ENCODE measurements at places on chromosomes 4 and X. TPM values are rescaled to one million over a fixed set of nuclear protein-coding genes. Genes with fewer than 3 reads are reported as not detected.

- H3K4me3 ChIP-seq: no peak overlapping the region
- DNase-seq: no peak
- H3K27ac ChIP-seq: no peak overlapping the region
- H3K4me1 ChIP-seq: no peaks in the 10 kb centered on the region
These were observed 23.3 kb downstream of the AMER1 start for GRCh38 chrX:64182208-64182607.

- DNase-seq: peak; percentile 58
- H3K27ac ChIP-seq: no peak overlapping the region
- peaks cover 37% of the 10 kb centered on the region for H3K4me1 ChIP-seq
- no peak overlapping the region for H3K4me3 ChIP-seq
- H3K27me3 ChIP-seq: no peaks in the 10 kb centered on the region
- H3K36me3 ChIP-seq: no peaks in the 10 kb centered on the region
These were observed 7.5 kb downstream of the ADD1 start for GRCh38 chr4:2850966-2851798.

DNA sequence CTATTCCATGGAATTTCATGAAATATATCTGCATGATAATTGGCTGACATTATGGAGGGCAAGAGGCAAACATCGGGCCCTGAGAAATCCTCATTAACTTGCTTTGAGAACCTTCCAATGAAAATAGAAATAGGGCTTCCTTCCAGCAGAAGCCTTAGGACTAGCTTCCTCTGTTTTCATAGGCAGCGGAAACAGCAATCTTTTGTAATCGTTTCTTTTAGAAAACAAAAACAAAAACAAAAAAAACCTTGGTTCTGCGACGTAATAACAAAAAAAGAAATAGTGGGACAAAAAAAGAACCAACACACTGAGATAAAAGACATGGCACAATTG is 62.9 kb downstream of the GEMIN8 start:
- H3K27ac ChIP-seq: no peak overlapping the region
- no peaks in the 10 kb centered on the region for H3K4me1 ChIP-seq
- no peaks in the 10 kb centered on the region for H3K36me3 ChIP-seq
- H3K4me3 ChIP-seq: no peak overlapping the region
- H3K27me3 ChIP-seq: no peaks in the 10 kb centered on the region

GRCh38 chr4:15395311-15395710 is 32.5 kb upstream of the C1QTNF7 start:
- no peaks in the 10 kb centered on the region for H3K36me3 ChIP-seq
- H3K27me3 ChIP-seq: no peaks in the 10 kb centered on the region
- no peaks in the 10 kb centered on the region for H3K4me1 ChIP-seq
- H3K4me3 ChIP-seq: no peak overlapping the region

DNA sequence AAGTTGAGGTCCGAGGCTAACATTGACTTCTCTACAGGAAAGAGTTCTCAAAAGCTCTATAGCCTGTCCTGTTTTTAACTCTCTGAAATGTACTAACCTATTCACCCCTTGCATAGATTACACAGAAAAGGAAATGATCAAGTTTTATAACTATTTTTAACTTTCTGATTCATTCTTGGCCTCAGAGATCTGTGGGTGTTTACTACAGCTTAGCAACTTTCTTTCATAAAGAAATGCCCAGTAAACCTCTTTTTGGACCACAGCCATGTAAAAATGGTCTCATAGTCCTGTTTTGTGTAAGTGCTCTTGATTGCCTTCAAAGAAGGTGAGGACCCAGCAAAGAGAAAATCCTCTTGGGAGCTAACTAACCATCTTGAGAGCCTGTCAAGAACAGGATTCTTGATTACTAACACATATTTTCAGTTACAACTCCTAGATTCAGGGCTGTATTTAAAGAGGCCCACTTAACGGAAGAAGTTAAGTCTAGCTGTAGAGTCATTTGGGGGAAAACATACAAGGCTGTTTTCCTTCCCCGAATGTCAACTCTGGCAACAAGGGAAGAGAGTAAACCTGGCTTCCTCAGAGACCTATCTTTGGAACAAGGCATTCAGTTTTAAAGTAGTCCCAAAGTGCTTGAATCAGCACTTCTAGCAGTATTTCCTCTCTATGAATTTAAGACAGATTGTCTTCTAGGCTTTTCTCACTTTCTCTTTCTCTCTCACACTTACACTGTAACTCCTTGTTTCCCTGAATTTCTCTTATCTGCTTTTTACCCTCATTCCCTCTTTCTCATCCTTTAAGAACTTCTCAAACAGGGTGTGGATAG is 78.2 kb downstream of the IL21 start:
- no peak overlapping the region for H3K27ac ChIP-seq
- H3K4me1 ChIP-seq: peaks cover 49% of the 10 kb centered on the region
- H3K36me3 ChIP-seq: no peaks in the 10 kb centered on the region
- DNase-seq: no peak
- H3K27me3 ChIP-seq: no peaks in the 10 kb centered on the region

DNA sequence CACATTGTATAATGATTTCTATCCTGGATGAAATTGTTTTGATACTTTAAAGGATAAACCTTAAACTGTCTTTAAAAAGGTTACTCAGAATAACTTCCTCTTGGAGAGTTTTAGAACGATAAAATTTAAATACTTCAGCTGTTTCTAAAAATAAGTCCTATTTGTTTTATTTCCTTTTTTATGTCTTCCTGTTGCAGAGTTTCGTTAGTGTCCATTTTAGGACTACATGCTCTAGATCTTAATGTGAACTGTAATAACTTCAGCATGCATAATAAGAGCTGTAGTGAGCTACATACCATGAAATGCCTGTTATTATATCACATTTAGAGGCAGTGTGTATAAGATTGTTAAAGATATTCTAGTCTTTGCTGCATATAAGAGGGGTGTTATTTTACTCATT is 14.6 kb downstream of the ATP10D start:
- peak overlapping the region; percentile 74 for H3K27ac ChIP-seq
- H3K4me1 ChIP-seq: peaks cover 36% of the 10 kb centered on the region
- no peaks in the 10 kb centered on the region for H3K27me3 ChIP-seq
- peak overlapping the region; percentile 48 for H3K4me3 ChIP-seq
- H3K36me3 ChIP-seq: no peaks in the 10 kb centered on the region
- peak; percentile 83 for DNase-seq

ZNF157 gene
- 0.52 TPM for total RNA-seq

DNA sequence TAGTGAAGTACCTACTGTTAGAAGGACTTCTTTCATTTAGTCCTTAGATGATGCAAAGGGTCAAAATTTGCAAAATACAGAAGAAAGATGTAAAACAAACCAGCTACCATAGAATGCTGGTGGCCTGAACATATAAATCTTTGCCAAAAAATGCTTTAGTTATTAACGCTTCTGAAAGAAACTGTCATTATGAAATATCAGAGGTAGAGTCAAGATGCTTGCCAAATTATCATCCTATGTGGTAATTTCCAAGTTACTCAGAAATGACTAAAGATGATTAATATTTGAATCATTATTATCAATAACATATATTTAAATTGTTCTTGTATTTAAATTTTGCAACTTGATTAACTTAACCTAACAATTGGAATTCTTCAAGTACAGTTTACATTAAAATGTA is 588.4 kb upstream of the FAM241A start:
- DNase-seq: no peak
- H3K36me3 ChIP-seq: no peaks in the 10 kb centered on the region
- H3K27me3 ChIP-seq: no peaks in the 10 kb centered on the region
- no peak overlapping the region for H3K27ac ChIP-seq
- no peak overlapping the region for H3K4me3 ChIP-seq

GPRIN3 gene
- total RNA-seq: 0.63 TPM

GRCh38 chr4:52588771-52589591 is 70.1 kb downstream of the USP46 start:
- no peaks in the 10 kb centered on the region for H3K36me3 ChIP-seq
- no peak overlapping the region for H3K4me3 ChIP-seq
- no peak overlapping the region for H3K27ac ChIP-seq
- H3K27me3 ChIP-seq: no peaks in the 10 kb centered on the region
- no peaks in the 10 kb centered on the region for H3K4me1 ChIP-seq
- DNase-seq: no peak

FDCSP gene
- total RNA-seq: not detected

GRCh38 chr4:63275491-63275890 is 1133.8 kb downstream of the TECRL start:
- DNase-seq: no peak
- no peaks in the 10 kb centered on the region for H3K36me3 ChIP-seq
- no peaks in the 10 kb centered on the region for H3K4me1 ChIP-seq
- H3K4me3 ChIP-seq: no peak overlapping the region

CLDN22 gene
- total RNA-seq: not detected

- H3K4me3 ChIP-seq: no peak overlapping the region
- H3K36me3 ChIP-seq: no peaks in the 10 kb centered on the region
- no peak for DNase-seq
- no peaks in the 10 kb centered on the region for H3K27me3 ChIP-seq
These were observed 17.9 kb downstream of the CNOT6L start for GRCh38 chr4:77801260-77801608.

DNA sequence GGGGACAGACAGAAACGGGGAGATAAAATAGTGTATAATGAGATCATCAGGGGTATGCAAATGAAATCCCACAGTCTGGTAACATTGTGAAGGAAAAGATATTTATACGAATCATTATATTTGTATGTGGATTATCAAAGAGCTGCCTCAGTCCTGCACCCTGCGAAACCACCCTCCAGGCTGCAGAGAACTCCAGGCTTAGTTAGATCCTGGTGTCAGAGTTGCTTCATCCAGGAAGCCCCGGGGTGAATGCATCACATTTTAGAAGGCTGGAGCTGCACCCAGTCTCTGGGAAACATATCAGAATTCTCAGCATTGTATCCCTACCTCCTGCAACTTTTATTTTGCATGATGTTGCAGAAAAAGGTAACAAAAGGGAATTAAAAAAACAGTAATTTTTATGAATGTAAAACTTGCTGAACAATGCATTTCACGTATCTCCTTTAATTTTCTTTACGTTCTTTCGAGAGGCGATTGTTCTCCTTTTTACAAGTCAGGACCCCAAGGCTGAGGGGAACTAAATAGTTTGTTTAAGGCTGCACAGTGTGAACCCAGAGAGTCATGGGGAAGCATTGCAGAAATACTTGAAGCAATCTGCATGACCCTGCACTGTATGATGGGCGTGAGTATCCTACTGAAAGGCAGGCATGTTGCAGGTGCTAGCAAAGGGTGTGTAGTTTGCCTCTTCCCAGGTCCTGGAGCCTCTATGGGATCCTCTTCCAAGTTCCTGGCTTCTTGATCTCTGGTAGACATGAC is 299.5 kb upstream of the CLNK start:
- no peak overlapping the region for H3K4me3 ChIP-seq
- H3K27ac ChIP-seq: no peak overlapping the region
- H3K36me3 ChIP-seq: no peaks in the 10 kb centered on the region
- H3K27me3 ChIP-seq: no peaks in the 10 kb centered on the region
- H3K4me1 ChIP-seq: no peaks in the 10 kb centered on the region

DNA sequence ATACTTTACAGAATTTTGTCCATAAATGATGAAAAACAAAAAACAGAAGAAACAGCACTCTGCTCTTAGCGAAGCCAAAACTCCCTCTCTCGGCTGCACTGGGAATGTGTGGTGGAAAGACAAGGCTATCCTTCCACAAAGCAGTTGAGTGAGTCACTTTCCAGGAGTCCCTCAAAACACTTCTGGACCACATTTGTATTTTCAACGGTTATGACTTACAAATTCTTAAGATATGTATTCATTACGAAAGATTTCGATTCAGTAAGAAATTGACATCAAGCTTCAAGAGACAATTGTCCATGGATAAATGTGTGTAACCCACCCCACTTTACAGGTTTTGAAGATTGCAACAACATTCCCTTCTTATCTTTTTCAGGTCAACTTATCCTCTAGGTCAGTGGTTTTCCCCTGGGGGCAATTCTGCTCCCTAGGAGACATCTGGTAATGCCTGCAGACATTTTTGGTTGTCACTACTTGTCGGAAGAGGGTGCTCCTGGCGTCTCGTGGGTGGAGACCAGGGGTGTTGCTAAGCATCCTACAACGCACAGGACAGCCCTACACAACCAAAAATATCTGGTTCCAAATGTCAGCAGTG is 66.7 kb upstream of the MTNR1A start:
- DNase-seq: no peak
- H3K27me3 ChIP-seq: no peaks in the 10 kb centered on the region
- H3K36me3 ChIP-seq: no peaks in the 10 kb centered on the region
- no peak overlapping the region for H3K4me3 ChIP-seq
- H3K27ac ChIP-seq: no peak overlapping the region

NHSL2 gene
- not detected for total RNA-seq

GRCh38 chrX:43676971-43677572 is 21.0 kb downstream of the MAOA start:
- no peak overlapping the region for H3K4me3 ChIP-seq
- H3K27ac ChIP-seq: no peak overlapping the region
- no peaks in the 10 kb centered on the region for H3K27me3 ChIP-seq

CCSER1 gene
- total RNA-seq: 0.87 TPM

DNA sequence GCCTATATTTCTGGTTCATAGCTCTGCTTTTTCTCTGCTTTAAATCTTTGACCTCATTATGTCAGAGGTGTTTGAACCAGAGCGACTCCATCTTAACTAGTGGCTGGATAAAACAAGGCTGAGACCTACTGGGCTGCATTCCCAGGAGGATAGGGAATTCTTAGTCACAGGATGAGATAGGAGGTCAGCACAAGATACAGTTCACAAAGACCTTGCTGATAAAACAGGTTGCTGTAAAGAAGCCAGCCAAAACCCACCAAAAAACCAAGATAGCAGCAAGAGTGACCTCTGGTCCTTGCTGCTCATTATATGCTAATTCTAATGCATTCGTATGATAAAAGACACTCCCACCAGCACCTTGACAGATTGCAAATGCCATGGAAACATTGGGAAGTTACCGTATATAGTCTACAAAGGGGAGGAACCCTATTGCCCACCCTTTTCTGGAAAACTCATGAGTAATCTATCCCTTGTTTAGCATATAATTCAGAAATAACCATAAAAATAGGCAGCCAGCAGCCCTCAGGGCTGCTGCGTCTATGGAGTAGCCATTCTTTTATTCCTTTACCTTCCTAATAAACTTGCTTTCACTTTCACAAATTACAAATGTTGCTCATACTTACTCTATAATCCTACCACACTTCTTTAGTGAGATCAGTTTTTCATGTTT is 193.9 kb downstream of the NAF1 start:
- no peaks in the 10 kb centered on the region for H3K36me3 ChIP-seq
- H3K4me3 ChIP-seq: no peak overlapping the region
- H3K27ac ChIP-seq: no peak overlapping the region
- no peak for DNase-seq

GRCh38 chr4:144183165-144183564 is 42.6 kb upstream of the GYPA start:
- no peaks in the 10 kb centered on the region for H3K27me3 ChIP-seq
- no peaks in the 10 kb centered on the region for H3K4me1 ChIP-seq
- no peak overlapping the region for H3K4me3 ChIP-seq
- H3K27ac ChIP-seq: no peak overlapping the region

- no peak for DNase-seq
- no peaks in the 10 kb centered on the region for H3K36me3 ChIP-seq
- H3K27ac ChIP-seq: no peak overlapping the region
- H3K27me3 ChIP-seq: no peaks in the 10 kb centered on the region
These were observed 19.7 kb downstream of the GAB3 start for GRCh38 chrX:154731184-154731583.

- no peak for DNase-seq
- H3K4me1 ChIP-seq: no peaks in the 10 kb centered on the region
- no peaks in the 10 kb centered on the region for H3K27me3 ChIP-seq
These were observed 16.0 kb downstream of the CLDN22 start for GRCh38 chr4:183304067-183304466.
